ENCODE measurements at places on chromosomes 3 and 15. TPM values are rescaled to one million over a fixed set of nuclear protein-coding genes. Genes with fewer than 3 reads are reported as not detected.

- peak; percentile 81 for DNase-seq
Measured at GRCh38 chr3:159458010-159458409, 530.6 kb upstream of the IL12A start.

Gene CSPG5
- total RNA-seq = 0.48 TPM

DNA sequence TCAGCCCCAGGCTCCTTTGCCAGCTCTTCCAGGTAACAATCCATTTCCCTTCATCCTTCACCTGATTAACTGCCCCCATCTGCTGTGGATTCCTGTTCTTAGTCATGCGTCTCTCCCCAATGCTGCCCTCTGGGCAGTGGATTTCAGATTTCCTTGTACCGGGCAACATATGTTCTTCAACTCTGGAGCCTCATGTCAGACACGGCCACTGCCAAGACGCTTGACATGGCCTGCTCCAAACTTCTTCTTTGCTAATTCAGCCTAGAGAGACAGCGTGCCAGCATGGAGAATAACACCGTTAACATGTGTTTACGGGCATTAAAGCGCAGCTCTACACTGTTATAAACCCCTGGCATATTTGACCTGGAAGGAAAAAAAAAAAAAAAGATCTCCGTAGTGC lies 1035.1 kb upstream of the NR2F2 start:
- peak; percentile 35 for DNase-seq

Gene TMIE
- total RNA-seq = 0.10 TPM

GRCh38 chr15:77527831-77528231 lies 104.9 kb downstream of the LINGO1 start:
- DNase-seq = no peak

DNA sequence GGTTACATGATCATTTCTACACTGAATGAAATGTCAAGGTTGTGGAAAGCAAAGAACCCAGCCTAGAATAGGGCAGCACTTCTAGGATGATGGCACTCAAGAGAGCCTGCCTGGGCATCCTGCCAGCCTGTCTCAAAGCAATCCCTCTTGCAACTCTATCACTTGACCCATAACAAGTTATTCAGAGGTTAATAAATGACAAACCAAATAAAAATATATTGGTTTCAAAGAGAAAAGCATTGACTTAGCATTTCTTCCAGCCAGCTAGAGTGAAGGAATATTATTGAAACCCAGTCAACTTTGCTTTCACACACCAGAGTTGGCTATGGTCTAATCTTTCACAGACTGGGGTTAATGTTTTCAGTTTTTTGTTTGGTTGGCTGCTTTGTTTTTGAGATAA lies 214.6 kb upstream of the UBE2E2 start:
- no peak for DNase-seq

Gene CYP1A2
- total RNA-seq = not detected

- DNase-seq = no peak
Measured at GRCh38 chr3:4986175-4986781, 7.0 kb downstream of the BHLHE40 start.

GRCh38 chr3:58462829-58463180 lies 29.1 kb upstream of the KCTD6 start:
- no peak for DNase-seq

Gene GATM
- 0.68 TPM for total RNA-seq

Gene SEMA5B
- total RNA-seq = not detected

Gene KLHDC8B
- 28.1 TPM for total RNA-seq

GRCh38 chr15:63156086-63156710 lies 1.1 kb downstream of the RPS27L start:
- DNase-seq = no peak

DNA sequence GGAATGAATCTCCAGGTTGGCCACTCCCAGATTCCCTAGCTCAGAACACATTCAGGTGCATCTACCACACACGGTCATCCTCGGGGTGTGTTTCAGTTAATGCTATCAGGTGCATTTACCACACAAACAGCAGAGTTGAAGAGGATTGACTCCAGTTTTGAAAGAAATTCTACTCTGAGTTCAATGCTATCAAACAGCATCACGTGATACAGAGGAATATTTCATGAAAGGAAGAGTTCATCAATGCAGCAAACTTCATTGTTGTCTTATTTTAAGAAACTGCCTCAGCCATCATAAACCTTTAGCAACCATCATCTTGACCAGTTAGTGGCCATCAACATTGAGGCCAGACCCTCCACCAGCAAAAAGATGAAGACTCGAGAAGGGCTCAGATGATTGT lies 22.6 kb upstream of the LRRN1 start:
- no peak for DNase-seq

Gene FANCD2OS
- not detected for total RNA-seq

Measured in RPMI7951 (cell line).